ENCODE measurements at places on chromosomes 1 and 21. TPM values are rescaled to one million over a fixed set of nuclear protein-coding genes. Genes with fewer than 3 reads are reported as not detected.

GRCh38 chr21:41374867-41375533 is 13.2 kb downstream of the MX2 start:
- DNase-seq: no peak

DNA sequence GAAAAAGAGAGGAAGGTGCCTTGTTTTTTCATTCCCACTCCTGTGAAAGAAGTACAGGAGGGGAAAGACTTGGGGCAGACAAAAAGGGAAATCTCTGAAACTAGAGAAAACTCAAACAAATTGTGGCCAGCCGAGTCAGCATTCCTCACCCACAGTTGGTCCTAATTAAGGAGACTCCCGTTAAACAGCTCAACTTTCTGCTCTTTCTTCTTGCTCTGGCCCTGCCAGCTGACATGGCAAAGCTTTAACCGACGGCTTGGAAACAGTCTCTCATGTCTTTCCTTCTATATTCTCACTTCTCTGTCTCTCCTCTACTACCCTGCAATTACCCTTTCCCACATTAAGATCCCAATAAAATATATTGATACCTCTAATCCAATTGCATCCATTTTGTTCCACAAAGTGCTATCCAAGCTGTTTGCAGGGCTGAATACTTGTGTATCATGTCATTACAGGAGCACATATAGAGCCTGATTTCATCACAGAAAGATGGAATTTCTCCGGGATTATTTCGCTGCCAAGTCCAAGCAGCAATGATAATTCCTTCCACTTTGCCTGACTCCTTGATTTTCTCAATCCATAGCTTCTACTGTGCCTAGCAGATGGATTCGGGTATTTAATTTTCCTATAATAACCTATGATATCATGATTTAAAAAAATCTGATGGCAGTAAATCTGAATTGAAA is 65.4 kb upstream of the IPO9 start:
- no peak for DNase-seq

DNA sequence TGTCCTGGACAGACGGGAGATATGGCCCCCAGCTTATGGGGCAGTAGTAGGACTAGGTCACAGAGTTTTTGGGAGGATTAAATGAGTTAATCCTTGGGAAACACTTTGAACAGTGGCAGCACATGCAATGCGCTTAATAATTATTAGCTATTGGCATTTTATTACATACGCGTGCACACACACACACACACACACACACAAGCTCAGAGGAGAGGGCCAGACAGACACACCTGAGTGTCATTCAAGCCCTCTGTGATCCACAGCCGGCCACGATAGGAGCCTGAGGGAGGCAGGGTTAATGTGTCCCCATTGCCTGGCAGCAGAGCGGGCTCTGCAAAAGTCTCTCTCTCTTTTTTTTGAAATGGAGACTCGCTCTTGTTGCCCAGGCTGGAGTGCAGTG is 37.9 kb downstream of the EPHA2 start:
- DNase-seq: no peak

DNA sequence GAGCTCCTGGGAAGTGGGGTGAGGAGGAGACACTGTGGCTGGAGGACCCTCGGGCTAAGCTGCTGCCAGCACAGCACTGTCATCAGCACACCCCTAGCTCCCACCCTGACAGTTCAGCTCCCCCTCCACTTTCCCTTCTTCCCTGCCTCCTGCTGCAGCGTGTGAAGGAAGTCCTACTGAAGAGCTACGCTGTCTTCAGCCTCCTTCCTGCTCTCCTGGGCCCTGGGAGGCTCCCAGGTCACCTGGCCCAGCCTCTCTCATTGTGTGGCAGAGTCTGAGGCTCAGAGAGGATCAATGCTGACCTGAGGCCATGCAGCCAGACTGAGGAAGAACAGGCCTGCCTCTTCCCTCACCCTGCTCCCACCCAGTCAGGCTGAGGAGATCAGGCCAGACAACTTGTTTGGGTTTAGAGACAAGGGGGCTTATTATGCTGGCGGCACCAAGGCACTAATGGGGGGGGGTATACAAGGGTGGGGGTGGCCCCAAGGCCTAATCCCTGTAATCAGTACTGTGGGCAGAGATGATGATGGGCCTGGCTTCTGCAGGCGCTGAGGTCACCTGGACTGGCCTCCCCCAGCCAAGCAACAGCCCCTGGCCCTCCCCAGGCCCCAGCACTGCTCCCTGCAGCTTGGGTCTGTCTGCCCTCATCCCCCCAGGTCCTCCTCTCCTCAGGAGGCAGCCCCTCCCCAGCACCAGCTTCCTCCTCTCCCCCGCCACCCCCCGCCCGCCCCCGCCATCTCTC is 9.1 kb downstream of the NES start:
- no peak for DNase-seq

- no peak for DNase-seq
These were observed 76.4 kb downstream of the ST3GAL3 start for GRCh38 chr1:43783671-43784205.

The APCS gene
- 958 TPM for total RNA-seq

The PANK4 gene
- 12.8 TPM for total RNA-seq

The ELAPOR1 gene
- 0.16 TPM for total RNA-seq

- peak; percentile 70 for DNase-seq
These were observed 26.6 kb downstream of the DHRS3 start for GRCh38 chr1:12591267-12591938.

The RGSL1 gene
- not detected for total RNA-seq

The CD53 gene
- 15.3 TPM for total RNA-seq

- DNase-seq: no peak
These were observed 6.1 kb upstream of the TRAF3IP3 start for GRCh38 chr1:209749670-209750323.

GRCh38 chr1:98903726-98904125 is 100.9 kb downstream of the PLPPR5 start:
- no peak for DNase-seq

GRCh38 chr1:37073854-37074379 is 39.6 kb upstream of the GRIK3 start:
- no peak for DNase-seq

- no peak for DNase-seq
These were observed 68.8 kb upstream of the LYST start for GRCh38 chr1:235935235-235936225.

DNA sequence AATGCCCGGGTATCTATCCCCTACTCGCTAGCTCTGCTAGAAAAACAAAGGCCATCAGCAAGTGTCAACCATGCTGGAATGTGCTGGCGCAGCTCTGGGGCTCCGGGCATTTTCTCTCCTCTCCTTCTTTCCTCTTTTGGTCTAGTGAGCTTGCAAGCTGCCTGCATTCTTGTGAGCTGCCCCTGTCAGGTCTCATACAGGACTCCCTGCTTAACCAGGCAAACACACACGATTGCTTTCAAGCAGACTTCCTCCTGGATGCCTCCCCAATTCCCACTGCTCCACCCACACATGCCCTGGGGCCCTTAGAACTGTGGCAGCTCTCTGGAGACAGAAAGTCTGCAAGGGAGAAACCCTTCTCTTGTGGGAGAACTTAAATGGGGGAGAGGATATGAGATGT is 35.7 kb upstream of the SUCO start:
- no peak for DNase-seq

The NFIA gene
- 36.7 TPM for total RNA-seq

Measured in right lobe of liver (tissue), 6 donors.